Esophagus squamous epithelium (tissue), 5 donors: ENCODE measurements at places on chromosomes 5 and 9.

DNA sequence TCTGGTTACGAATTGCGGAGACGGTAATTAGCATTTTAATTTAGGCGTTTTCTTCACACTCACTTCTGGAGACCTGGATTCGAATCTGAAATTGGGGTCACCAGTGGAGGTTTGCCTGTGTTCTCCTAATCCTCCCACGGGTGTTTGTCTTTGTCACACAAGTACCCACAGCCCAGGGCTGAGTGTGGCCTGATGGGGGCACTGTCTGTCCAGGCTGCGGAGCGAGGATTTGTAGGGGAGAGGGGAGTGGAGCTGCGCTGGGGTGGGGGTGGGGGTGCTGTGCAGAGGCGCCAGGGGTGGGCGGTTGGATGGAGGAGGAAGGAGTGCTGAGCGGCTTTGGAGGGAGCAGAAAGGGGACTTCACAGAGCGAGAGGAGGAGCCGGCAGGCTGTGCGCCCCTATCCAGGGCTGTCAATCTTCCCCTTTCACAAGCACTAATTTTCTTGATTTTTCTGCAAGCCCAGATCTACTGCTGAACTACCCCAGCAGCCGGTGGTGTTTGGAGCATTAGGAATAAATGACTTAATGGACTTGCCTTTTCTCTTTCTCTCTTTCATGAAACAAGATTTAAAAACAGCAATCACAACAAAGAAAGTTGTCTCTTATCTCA, 53.1 kb downstream of the TSPAN17 start:
- no peak for DNase-seq

- no peak for DNase-seq
Measured at GRCh38 chr9:117340422-117340821, 74.4 kb downstream of the ASTN2 start.

DNA sequence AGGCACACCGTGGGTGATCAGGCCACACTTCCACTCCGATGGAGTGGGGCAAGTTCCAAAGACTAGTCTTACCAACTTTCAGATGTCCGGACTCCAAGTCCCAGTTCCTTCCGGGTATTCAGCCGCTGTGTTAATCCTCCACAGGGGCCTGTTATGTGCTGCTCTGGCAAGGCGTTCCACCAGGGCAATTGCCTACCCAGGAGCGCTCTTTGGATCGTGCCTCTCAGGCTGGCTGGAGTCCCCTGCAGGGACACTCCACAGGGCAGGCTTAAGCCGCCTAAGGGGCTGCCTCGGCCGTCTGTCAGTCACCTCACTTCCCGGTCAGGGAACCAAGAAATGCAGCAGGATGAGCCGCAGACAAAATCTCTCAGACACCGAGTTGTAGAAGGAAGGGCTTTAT, 118.7 kb upstream of the CCNG1 start:
- no peak for DNase-seq

- no peak for DNase-seq
Measured at GRCh38 chr9:36423206-36423605, 23.1 kb upstream of the RNF38 start.

DNA sequence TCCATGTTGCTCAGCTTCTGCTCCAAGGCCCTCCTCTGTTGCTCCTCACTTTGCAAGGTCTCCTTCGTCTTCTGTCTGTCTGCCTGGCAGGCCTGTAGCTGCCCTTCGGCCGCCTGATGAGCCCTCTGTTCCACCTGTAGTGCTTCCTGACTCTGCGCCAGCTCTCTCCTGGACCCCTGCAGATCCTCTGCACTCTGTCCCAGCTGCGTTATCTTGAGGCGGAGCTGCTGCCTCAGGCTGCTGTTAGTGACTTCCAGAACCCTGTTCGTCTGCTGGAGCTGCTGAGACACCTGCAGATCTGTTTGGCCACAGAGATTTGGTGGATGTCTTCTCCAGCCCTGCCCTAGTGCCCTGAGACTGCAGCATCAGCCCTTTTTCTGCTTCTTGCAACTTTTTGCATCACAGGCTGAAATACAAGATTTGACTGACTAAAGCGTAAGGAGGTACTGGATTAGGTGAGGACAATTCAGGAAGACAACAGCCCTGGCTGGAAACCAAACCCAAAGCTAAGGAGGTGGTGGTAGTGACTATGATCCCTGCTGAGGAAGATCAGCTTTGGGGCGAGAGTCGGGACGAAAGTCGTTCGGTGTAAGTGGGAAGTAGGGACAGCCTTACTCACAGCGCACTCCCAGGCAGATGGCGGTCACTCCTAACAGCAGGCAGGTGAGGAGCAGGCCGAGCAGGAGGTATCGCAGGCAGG, 2.1 kb downstream of the CD72 start:
- no peak for DNase-seq

- DNase-seq = no peak
Measured at GRCh38 chr5:32536246-32536645, 49.1 kb upstream of the SUB1 start.

- DNase-seq = no peak
Measured at GRCh38 chr9:69325409-69326212, 596 bp downstream of the ENTREP1 start.

GRCh38 chr5:32138839-32139493, 35.2 kb downstream of the GOLPH3 start:
- DNase-seq = no peak

- DNase-seq = no peak
Measured at GRCh38 chr9:117435630-117436261, 20.9 kb upstream of the ASTN2 start.

GRCh38 chr5:107556575-107556974, 114.2 kb downstream of the EFNA5 start:
- no peak for DNase-seq

- no peak for DNase-seq
Measured at GRCh38 chr5:171706736-171707441, 78.7 kb upstream of the SMIM23 start.

DNA sequence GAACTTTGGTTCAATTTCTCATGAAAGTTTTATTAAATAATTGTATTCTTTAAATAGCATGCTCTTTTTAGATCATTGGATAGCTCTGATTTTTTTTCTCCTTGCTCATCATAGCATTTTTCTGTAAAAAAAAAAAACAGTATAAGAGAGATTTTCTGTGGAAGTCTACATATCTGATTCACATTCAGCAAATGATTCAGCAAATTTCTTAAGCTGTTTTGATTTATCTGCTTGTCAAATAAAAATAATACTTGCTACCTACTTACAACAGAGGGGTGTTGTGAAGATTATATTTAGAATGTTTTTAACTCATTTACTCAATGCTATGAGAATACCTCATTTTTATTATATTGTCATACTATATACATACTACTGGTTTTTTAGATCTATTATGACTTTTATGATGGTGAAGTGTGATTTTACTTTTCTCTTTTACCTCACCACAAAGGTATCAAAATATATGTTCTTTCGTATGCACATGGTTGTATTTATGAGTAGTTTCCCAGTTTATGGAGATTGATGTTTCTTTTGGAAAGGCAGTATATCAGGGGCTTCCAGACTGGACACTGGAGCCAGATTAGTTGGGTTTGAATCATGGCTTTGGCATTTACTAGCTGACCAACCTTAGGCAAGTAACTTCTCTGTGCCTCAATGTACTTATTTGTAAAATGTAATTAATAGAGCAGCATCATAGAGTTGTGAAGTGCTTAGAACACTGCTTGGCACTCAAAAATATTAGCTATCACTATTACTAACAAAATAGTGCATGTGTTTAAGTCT, 25.5 kb downstream of the TNPO1 start:
- no peak for DNase-seq

- no peak for DNase-seq
Measured at GRCh38 chr5:14218897-14219573, 75.9 kb downstream of the TRIO start.

- no peak for DNase-seq
Measured at GRCh38 chr9:12352045-12352315, 341.2 kb upstream of the TYRP1 start.

DNA sequence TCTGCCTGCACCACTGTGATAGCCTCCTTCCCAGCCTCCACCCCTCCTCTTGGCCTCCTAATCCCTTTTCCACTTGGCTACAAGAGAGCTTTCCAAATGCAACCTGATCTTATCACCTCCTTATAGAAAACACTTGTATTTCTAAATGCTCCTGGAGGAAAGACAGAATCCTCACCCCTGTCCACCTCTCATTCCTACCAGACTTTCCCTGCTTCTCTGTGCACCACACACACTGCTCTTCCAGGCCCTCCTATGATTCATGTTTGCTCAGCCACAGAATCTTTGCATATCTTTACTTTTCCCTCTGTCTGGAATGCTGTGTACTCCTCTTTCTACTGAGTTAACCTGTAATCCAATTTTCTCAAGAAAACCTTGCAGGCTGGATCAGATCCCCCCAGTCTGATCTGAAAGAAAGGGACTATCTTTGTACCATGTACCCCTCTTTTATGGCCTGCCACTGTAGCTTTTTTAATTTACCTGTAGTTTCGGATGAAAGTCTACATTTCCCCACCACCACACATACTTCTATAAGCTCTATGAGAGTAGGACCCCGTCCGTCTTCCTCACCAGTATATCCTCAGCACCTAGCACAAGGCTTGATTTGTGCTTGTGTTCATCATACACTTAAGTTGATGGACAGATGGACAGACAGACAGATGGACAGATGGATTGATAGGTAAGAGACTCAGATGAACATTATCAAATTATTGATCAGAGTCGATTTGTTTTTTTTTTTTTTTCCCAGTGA, 95.3 kb downstream of the GALNT10 start:
- DNase-seq = no peak

- DNase-seq = no peak
Measured at GRCh38 chr5:177361418-177362291, 3.9 kb downstream of the RGS14 start.

DNA sequence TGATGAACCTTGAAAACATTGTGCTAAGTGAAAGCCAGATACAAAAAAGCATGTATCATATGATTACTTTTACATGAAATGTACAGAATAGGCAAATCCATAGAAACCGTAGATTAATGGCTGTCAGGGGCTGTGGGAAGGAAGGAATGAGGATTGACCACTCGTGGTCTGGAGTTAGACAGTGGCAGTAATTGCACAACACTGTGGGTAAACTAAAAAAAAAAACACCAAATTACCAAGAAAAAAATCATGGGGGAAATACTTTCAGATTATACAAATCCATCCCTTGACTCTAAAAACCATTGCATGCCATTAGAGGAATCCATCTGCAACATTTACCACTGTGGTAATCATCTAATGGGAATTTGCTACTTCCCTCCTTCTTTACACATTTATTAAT, 140.0 kb downstream of the SIL1 start:
- DNase-seq = no peak
